ENCODE measurements at places on chromosomes 12 and 14.

GRCh38 chr14:71665781-71666180, 266.4 kb upstream of the RGS6 start:
- H3K27ac ChIP-seq = no peak overlapping the region
- no peak for DNase-seq
- H3K27me3 ChIP-seq = no peaks in the 10 kb centered on the region
- no peak overlapping the region for H3K4me3 ChIP-seq
- no peaks in the 10 kb centered on the region for H3K36me3 ChIP-seq

GRCh38 chr12:93302331-93303229, 75.1 kb upstream of the NUDT4 start:
- H3K4me1 ChIP-seq = no peaks in the 10 kb centered on the region
- DNase-seq = no peak
- no peak overlapping the region for H3K27ac ChIP-seq
- no peaks in the 10 kb centered on the region for H3K27me3 ChIP-seq
- no peak overlapping the region for H3K4me3 ChIP-seq
- no peaks in the 10 kb centered on the region for H3K36me3 ChIP-seq

DNA sequence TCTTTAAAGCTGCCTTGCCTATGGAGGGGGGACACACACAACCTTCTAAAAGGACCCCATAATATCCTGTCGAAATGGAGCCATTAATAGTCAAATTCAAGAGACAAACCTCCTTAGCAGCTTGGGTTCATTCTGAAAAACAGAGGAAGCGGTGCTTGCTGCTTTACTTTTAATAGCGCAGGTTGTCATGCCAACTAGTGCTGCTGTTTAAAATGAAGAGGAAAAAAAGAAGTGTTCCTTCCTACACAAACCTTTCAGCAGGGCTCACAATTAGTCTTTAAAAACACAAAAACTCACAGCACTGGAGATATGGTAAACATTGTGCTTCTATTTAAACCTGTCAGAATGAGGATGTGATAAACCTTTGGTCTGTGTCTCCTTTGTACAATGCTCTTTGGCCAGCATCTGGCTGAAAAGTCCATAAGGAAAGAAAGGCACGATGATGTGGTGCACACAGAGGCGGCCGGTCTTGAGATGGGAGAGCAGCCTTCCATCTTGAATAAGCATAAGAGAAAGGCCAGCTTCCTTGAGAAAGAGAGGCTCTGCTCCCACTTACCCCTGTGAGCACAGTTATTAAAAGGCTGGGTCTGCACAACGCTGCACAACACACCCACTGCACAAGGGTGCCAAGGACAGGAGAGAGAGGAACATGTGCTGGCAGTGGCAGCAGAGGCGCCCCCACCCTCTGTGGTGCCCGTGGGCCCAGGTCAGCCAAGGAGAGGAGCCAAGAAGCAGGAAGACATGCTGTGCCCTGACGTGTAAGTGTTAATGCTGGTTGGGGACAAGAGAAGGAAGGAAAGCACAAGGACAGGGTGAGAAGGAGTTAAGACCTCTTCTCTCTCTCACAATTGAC, 144.6 kb downstream of the TTC7B start:
- no peak overlapping the region for H3K27ac ChIP-seq
- no peaks in the 10 kb centered on the region for H3K27me3 ChIP-seq
- no peaks in the 10 kb centered on the region for H3K4me1 ChIP-seq
- peak; percentile 67 for DNase-seq
- H3K36me3 ChIP-seq = peaks cover 21% of the 10 kb centered on the region

DNA sequence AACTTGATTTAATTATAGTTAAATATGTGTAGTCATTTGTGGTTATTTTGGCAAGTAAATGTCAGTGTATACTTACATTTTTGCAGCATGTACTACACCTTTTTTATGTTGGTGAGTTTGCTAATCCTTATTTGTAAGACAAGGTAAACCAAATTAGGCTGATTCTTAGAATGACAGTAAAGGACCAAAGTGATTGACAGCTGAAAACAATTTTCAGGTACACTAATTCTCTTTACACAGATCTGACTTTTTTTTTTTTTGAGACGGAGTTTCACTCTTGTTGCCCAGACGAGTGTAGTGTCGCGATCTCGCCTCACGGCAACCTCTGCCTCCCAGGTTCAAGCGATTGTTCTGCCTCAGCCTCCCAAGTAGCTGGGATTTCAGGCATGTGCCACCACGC, 8.4 kb downstream of the SLC25A3 start:
- peak; percentile 36 for DNase-seq
- H3K4me3 ChIP-seq = no peak overlapping the region
- peaks cover 3% of the 10 kb centered on the region for H3K4me1 ChIP-seq
- no peaks in the 10 kb centered on the region for H3K27me3 ChIP-seq

DNA sequence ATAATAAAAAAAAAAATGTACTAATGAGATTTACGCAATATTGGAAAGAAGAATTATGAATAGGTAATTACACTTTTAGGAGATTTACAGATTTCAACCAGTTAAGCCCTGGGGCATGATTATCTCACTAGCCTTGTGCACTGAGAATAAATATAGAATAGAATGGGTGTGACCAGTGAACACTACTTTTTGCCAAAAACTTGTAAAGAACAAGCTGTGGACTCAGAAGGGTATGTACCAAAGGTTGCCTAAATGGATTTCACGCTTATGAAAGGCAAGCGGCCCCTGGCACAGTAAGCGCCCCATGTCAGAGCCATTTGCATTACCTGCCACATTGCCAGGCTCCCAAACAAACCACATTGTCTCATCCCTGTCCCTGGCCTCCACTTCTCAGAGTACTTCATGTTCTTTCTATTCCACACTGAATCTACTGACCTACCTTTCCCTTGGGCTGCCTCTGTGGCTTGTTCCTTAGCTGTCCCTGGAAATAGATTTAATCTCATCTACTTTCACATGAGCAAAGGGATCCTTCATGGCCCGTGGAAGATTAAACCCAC, 170.6 kb upstream of the DIO2 start:
- no peak overlapping the region for H3K27ac ChIP-seq
- no peak for DNase-seq
- no peak overlapping the region for H3K4me3 ChIP-seq
- H3K36me3 ChIP-seq = no peaks in the 10 kb centered on the region
- H3K27me3 ChIP-seq = no peaks in the 10 kb centered on the region

- peak within 1 kb of the TSS; percentile 64 for H3K27ac ChIP-seq
- H3K36me3 ChIP-seq = peaks cover 9% of the 10 kb centered on the region
- peak; percentile 96 for DNase-seq
- peak within 1 kb of the TSS; percentile 73 for H3K4me3 ChIP-seq
- no peaks in the 10 kb centered on the region for H3K27me3 ChIP-seq
Measured at GRCh38 chr12:1594261-1595025, at the start of gene FBXL14. Gene FBXL14 (minus strand): TSS chr12:1594581. CDS start chr12:1594066, 515 bp downstream.

Measured in common myeloid progenitor, CD34-positive (primary cell).